ENCODE measurements at places on chromosomes 6 and 20. TPM values are rescaled to one million over a fixed set of nuclear protein-coding genes. Genes with fewer than 3 reads are reported as not detected.

Gene GINS1
- polyA plus RNA-seq = 3.7 TPM

GRCh38 chr6:113318575-113318917 is 538.6 kb upstream of the MARCKS start:
- no peak for DNase-seq

- DNase-seq = no peak
These were observed 134.6 kb downstream of the PHACTR1 start for GRCh38 chr6:12851123-12851695.

GRCh38 chr6:134802426-134803058 is 147.4 kb downstream of the ALDH8A1 start:
- DNase-seq = no peak

Measured in AG04450 (cell line).